Activated effector memory CD4-positive, alpha-beta T cell treated with Interleukin-2 at 50 U/mL for 16 hours (primary cell): ENCODE measurements at places on chromosomes 6 and 20.

DNA sequence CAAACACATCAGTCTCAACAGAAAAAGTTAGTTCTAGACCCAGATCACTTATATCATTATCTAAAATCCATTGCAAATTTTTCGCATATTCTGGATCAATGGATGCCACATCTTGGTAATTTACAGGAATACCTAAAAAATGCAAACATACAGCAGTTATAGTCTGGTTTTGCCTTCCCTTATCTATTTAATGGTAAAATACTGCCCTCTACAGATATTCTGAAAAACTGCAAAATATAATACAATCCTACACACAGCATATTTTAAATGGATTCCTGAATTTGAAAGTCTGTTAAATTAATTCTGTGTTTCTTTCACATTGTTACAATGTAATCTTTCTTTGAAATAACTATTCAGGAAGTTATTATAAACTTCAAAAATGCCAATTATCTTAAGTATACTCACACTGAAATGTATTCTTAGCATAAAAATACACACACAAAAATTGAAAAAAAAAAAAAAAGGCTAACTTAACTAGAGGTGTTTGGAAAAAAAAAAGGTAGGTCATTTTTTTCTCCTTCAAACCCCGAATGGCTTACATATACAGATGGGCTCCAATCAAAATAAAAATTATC lies 88.4 kb downstream of the HACE1 start:
- DNase-seq: no peak

GRCh38 chr6:168451805-168452517 lies 11.0 kb downstream of the SMOC2 start:
- DNase-seq: no peak

DNA sequence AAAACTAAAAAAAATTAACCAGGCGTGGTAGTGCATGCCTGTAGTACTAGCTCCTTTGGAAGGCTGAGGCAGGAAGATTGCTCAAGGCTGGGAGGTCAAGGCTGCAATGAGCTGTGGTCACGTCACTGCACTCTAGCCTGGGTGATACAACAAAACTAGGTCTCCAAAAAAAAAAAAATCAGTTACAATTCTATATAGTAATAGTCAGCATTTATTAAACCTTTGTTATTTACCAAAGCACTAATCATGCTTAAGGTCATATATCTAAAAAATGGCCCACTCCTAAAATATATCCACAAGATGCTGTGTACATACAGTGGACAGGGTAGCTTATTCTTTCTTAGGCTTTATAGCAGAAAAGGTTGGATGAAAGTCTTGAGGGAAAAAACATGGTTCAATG lies 152.4 kb downstream of the TFAP2A start:
- DNase-seq: no peak

DNA sequence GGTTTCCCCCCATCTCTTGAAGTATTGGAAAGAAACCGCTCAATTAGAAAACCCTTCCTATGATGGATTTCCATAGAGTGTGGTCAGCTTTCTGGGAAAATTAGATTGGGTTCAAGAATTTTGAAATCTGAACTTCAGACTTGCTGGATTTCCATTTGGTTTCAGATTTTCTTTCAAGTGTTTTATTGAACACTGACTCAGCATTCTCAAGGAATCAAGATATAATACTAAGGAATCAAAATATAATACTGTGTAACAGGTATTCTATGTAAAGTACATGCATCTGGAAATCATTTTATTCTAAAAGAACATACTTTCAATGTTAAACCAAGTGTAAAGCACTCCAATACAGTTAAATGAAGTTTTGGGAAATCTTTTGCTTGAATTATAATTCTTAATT lies 94.7 kb upstream of the CCN2 start:
- no peak for DNase-seq
